ENCODE measurements at places on chromosomes 1 and 21.

- H3K27ac ChIP-seq = no peak overlapping the region
- H3K4me3 ChIP-seq = no peak overlapping the region
- no peaks in the 10 kb centered on the region for H3K27me3 ChIP-seq
- DNase-seq = no peak
Measured at GRCh38 chr1:194908643-194909042, 1699.6 kb downstream of the KCNT2 start.

DNA sequence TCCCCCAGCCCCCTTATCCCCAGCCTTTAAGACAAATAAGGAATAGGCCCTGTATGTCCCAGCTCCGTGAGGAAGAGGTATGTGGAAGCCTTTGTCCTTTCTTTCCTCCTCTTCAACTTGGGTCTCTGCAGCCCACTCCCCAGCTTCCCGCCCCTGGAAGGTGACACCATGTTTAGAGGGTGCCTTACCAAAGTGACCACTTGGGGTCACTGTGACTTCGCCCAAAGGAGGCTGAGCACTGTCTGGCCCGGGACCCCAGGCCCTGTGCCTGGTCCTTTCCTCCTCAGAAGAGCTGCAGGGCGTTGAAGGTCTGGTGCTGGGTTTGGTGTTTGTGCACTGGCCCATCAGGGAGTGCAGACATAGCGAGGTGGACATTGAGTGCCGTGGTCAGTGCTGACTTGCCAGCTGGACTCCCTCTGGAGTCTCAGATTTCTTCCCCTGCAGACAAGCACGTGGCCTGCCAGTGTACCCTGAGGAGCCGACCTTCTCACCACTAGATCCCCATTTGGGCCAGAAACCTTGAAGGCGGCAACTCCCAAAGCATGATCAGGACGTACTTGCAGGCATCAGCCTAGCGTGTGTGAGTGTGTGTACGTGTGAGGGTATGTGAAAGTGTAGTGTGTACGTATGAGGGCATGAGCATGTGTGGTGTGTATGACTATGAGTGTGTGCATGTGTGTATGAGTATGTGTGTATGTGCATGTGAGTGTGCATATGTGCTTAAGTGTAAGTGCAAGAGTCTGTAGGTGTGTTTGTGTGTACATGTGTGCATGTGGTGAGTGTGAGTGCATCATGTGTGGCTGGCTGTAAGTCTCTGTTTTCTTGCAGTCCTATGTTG, 181.4 kb upstream of the KIAA0040 start:
- H3K36me3 ChIP-seq = no peaks in the 10 kb centered on the region
- no peak overlapping the region for H3K4me3 ChIP-seq
- no peaks in the 10 kb centered on the region for H3K4me1 ChIP-seq

DNA sequence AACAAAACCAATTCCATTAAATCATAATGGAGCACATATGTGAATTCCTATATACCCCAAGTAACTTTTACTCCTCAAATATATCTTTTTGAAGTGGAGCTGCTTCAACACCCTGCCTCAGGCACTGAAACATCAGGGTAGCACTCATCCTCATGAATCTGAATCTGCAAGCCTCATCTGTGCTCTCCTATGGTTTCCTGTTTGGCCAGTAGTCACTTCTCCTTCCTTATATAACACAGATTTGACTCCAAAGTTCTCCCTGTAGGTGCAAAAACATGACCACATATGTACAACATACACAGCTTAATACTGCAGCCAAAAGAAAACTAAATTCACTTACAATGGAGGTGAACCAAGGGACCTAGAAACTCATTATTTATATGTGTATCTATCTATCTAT, 7.2 kb downstream of the TRIT1 start:
- H3K36me3 ChIP-seq = no peaks in the 10 kb centered on the region
- no peaks in the 10 kb centered on the region for H3K27me3 ChIP-seq
- no peak overlapping the region for H3K27ac ChIP-seq
- peaks cover 3% of the 10 kb centered on the region for H3K4me1 ChIP-seq

DNA sequence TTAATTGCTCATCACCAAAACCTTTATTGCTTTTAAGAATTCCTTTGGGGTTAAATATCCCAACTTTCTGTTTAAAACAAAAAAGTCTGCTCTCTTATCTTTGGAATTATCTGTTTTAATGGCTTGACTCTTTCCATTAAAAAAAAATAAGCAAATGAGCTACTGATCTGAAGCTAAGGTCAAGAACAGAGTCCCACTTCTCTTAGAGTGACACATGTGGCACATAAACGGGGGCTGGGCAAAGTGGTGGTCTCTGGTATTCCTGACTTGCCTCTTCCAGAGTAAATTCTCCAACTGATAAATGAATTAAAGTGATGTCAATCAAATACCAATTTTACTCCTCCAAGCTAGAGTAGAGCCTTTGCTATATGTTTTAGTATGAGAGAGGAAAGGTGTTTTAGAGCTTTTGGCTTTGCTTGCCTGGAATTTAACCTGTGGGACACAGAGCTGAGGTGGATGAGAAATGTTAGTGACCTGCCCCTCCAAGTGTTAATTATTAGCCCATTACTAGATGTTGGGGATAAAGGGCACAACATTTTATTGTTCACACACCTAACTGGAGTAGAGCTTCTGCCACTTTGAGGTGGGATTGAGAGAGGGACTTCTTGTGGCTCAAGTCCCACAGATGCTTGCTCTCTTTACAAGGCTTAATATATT, 864.0 kb downstream of the LRRIQ3 start:
- H3K27me3 ChIP-seq = no peaks in the 10 kb centered on the region
- no peaks in the 10 kb centered on the region for H3K36me3 ChIP-seq
- H3K4me1 ChIP-seq = no peaks in the 10 kb centered on the region
- H3K4me3 ChIP-seq = no peak overlapping the region
- no peak overlapping the region for H3K27ac ChIP-seq
- no peak for DNase-seq

- no peak overlapping the region for H3K27ac ChIP-seq
- no peak overlapping the region for H3K4me3 ChIP-seq
- H3K27me3 ChIP-seq = no peaks in the 10 kb centered on the region
- peaks cover 8% of the 10 kb centered on the region for H3K4me1 ChIP-seq
Measured at GRCh38 chr1:85280636-85281035, 4.2 kb upstream of the BCL10 start.

DNA sequence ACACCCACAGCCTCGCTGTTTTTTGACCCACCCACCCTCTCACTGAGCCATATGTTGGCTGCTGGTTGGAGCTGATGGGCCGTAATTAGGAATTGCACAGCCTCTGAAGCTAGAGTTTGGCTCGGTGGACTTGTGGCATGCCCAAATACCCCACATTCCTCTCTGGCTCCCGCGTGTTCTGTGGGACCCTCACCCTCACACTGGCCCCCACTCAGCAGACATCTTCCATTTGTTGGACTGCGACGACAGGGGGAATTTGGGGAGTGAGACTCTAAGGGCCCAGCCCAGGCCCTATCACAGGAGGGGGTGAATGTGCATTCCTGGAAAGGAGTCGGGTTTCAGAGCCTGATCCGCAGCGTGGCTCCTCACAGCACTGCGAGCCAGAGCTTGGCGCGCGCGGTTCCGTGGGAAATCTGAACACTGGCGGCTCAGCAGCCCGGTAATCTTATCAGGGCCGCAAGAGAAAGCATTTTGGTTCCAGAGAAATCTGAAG, 5.2 kb downstream of the RCSD1 start:
- no peak overlapping the region for H3K4me3 ChIP-seq
- peaks cover 51% of the 10 kb centered on the region for H3K36me3 ChIP-seq
- H3K27me3 ChIP-seq = no peaks in the 10 kb centered on the region
- H3K4me1 ChIP-seq = peaks cover 76% of the 10 kb centered on the region
- DNase-seq = no peak

GRCh38 chr21:24276204-24276603, 1331.1 kb downstream of the MRPL39 start:
- H3K4me1 ChIP-seq = no peaks in the 10 kb centered on the region
- H3K27me3 ChIP-seq = no peaks in the 10 kb centered on the region
- no peak overlapping the region for H3K4me3 ChIP-seq
- H3K36me3 ChIP-seq = no peaks in the 10 kb centered on the region
- no peak for DNase-seq

GRCh38 chr1:153400244-153400643, 9.4 kb upstream of the S100A8 start:
- no peak for DNase-seq
- peaks cover 2% of the 10 kb centered on the region for H3K4me1 ChIP-seq
- H3K27me3 ChIP-seq = no peaks in the 10 kb centered on the region
- no peaks in the 10 kb centered on the region for H3K36me3 ChIP-seq
- H3K4me3 ChIP-seq = no peak overlapping the region
- H3K27ac ChIP-seq = no peak overlapping the region

GRCh38 chr1:40392221-40392620, 18.7 kb downstream of the SMAP2 start:
- H3K4me1 ChIP-seq = peaks cover 74% of the 10 kb centered on the region
- peak overlapping the region; percentile 75 for H3K27ac ChIP-seq
- H3K36me3 ChIP-seq = peaks cover 4% of the 10 kb centered on the region
- DNase-seq = no peak
- H3K27me3 ChIP-seq = no peaks in the 10 kb centered on the region

DNA sequence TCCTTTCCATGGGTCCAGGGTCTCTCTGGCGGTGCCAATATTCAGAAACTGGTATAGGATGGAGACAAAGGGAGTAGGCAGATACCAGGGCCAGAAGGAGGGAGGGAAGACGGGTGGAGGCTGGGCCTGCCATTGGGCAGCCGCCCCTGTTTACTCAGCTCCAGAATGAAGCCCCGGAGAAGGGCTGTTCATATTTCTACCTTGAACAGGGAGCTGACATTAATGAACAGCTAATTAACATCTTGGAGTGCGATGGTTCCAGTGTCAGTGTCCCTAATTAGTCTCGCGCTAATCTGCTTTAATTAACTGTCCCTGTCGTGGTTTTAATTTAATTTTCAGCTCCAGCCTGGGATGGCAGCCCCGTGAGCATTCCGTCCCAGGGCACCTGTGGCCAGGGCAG, 113.8 kb downstream of the EPHB2 start:
- H3K4me1 ChIP-seq = no peaks in the 10 kb centered on the region
- H3K4me3 ChIP-seq = no peak overlapping the region
- no peaks in the 10 kb centered on the region for H3K27me3 ChIP-seq
- no peaks in the 10 kb centered on the region for H3K36me3 ChIP-seq
- no peak for DNase-seq
- no peak overlapping the region for H3K27ac ChIP-seq

- no peak for DNase-seq
- peaks cover 17% of the 10 kb centered on the region for H3K36me3 ChIP-seq
- no peak overlapping the region for H3K4me3 ChIP-seq
- peaks cover 48% of the 10 kb centered on the region for H3K4me1 ChIP-seq
- no peak overlapping the region for H3K27ac ChIP-seq
Measured at GRCh38 chr1:1569341-1569740, 5.3 kb downstream of the SSU72 start.

GRCh38 chr1:246274186-246274585, 232.9 kb downstream of the SMYD3 start:
- no peaks in the 10 kb centered on the region for H3K27me3 ChIP-seq
- no peak overlapping the region for H3K27ac ChIP-seq
- no peaks in the 10 kb centered on the region for H3K36me3 ChIP-seq

DNA sequence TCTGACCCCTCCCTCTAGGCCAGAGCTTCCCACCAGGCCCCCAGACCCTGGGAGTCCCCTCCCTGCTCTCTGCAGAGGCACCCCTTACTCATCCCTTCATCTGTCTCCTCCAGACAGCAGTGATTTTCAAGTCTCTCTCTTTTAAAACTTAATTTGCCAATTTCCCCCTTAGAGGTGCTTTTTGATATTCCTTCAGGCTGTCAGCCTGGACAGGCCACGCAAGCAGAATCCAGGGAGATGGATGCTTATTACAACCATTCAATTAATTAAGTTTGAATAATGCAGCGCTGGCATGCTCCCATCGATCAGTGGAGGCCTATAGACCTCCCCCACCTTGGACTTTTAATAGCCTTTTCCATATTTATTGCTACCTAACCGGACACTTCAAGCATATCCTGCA, 6.2 kb downstream of the CAMK2N1 start:
- no peaks in the 10 kb centered on the region for H3K36me3 ChIP-seq
- no peak for DNase-seq
- H3K27ac ChIP-seq = no peak overlapping the region
- H3K4me3 ChIP-seq = no peak overlapping the region
- H3K27me3 ChIP-seq = peaks cover 25% of the 10 kb centered on the region

GRCh38 chr1:39485046-39485803, 6.2 kb upstream of the BMP8A start:
- no peak overlapping the region for H3K27ac ChIP-seq
- no peak overlapping the region for H3K4me3 ChIP-seq
- DNase-seq = no peak
- peaks cover 57% of the 10 kb centered on the region for H3K36me3 ChIP-seq
- H3K4me1 ChIP-seq = no peaks in the 10 kb centered on the region
- no peaks in the 10 kb centered on the region for H3K27me3 ChIP-seq

DNA sequence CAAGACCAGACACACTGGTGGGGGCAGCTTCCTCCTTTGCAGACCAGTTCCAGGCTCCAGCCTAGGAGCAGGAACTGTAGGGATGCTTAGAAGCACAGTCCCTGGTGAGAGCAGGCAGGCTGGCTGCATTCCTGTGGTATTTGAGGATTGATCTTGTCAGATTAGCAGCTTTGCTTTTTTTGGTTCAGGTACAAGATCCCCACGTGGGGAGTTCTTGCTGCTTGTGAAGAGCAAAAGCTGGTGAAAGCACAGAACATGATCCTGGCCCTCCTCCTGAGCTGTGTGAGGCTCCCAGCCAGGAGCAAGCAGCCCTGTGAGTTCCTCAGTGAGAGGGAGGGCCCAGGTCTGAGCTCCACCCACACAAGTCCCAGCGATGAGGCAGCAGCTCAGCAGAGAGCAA, 75.3 kb upstream of the ARTN start:
- no peak overlapping the region for H3K4me3 ChIP-seq
- no peak for DNase-seq
- H3K27ac ChIP-seq = no peak overlapping the region
- peaks cover 6% of the 10 kb centered on the region for H3K36me3 ChIP-seq

GRCh38 chr21:16159213-16159970, 429.6 kb downstream of the USP25 start:
- no peaks in the 10 kb centered on the region for H3K27me3 ChIP-seq
- DNase-seq = no peak
- no peaks in the 10 kb centered on the region for H3K4me1 ChIP-seq
- H3K4me3 ChIP-seq = no peak overlapping the region

DNA sequence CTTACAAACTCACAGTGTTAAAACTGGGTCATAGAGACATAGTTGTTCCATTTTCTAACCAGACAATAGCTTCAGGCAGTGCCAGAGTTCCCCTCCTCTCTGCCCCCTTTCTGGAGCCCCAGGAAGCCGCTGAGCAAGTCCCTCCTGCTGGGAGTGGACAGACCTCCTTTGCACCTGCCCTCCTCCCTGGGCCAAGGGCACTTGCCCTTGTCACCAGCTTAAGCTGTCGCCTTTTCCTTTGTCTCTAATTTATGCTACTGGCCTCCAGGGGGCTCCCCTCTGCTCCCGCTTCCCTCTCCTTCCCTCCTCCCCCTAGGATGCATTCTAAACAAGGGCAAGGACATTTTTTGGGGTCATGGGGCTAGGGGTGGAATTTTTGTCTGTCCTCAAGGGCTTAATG, 182.4 kb downstream of the MIS18A start:
- H3K4me1 ChIP-seq = no peaks in the 10 kb centered on the region
- H3K27ac ChIP-seq = no peak overlapping the region
- no peaks in the 10 kb centered on the region for H3K36me3 ChIP-seq
- DNase-seq = no peak

All from natural killer cell (primary cell).